ENCODE measurements at places on chromosomes 16 and 17.
A peak's percentile ranks its signal among the peaks of the same experiment; 100 is the strongest.

DNA sequence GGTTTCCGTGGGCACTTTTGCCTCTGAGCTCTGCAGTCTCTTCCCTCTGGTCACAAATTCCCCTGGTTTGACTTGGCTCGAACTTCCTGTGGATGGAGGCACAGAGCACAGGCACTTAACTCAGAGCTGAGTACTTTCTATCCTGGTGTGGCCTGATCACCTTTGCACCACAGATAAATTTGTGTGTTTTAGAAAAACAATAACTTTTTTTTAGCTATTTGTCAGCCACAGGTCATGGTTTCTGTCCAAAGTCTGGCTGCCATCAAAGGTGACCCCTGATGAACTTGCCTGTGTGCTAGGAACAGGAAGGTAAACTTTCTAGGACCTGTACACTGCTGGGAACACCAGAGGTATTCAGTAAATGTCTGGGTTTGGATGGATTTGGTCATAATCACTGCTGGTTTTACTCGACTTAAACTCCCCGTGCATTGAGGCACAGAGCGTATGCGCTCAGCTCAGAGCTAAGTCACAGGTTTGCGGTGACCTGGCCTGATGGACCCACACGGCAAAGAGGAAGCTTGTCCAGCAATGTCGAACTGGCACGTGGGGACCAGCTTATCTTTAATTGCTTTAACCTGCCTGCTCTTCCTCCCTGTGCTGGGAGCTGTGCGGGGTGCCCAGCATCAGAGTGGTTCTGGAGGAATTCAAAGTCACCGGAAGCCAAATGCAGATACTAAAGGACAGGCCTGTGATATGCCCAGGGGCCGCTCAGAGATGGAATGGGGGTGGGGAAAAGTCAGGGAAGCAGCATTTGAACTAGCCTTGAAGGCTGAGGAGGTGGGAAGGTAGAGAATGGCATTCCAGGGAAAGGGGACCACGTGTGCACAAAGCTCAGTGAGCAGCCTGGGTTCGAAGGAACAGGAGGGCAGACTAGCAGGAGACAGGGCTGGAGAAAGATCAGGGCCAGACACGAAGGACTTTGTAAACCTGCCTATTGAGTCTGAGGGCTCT is 12.9 kb downstream of the SLC13A5 start:
- DNase-seq: no peak

- no peak for DNase-seq
Measured at GRCh38 chr16:66619534-66620428, 15.3 kb downstream of the CMTM3 start.

DNA sequence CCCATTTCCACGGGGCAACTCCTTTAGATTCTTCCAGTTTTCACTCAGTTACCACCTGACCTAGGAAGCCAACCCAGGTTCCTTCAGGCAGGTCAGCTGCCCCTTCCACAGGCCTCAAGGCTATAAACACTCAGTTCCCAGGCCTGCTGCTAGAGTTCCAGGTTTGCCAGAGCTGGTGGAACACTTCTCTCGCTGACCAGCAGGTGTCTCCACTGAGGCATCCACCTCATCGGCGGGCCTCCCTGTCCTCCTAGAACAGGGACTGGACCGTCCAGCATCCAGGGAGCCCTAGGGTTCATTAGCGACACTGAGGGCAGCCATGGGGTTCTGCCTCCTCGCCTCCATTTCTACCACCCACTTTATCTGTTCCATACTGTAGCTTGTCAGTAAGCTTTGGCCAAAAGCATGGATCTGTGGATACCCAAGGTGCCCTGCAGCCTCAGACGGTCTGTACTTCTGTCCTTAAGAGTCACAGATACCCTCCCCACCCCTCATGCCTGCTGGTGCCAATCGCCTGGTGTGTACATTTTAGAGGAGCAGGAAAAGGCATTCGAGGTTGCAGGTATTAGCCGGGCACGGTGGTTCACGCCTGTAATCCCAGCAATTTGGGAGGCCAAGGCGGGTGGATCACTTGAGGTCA is 29.0 kb downstream of the PIMREG start:
- DNase-seq: peak; percentile 37

GRCh38 chr17:36824678-36825101 is 112.6 kb upstream of the LHX1 start:
- DNase-seq: no peak
